Panc1 (cell line): ENCODE measurements at places on chromosomes 3 and 15. TPM values are rescaled to one million over a fixed set of nuclear protein-coding genes. Genes with fewer than 3 reads are reported as not detected.

DUOXA1 gene
- total RNA-seq = not detected

ILDR1 gene
- not detected for total RNA-seq

SI gene
- total RNA-seq = not detected

ZNF662 gene
- not detected for total RNA-seq

CHRFAM7A gene
- total RNA-seq = 11.5 TPM

DYNLT2B gene
- total RNA-seq = 41.4 TPM

BTBD1 gene
- 88.4 TPM for total RNA-seq

DNA sequence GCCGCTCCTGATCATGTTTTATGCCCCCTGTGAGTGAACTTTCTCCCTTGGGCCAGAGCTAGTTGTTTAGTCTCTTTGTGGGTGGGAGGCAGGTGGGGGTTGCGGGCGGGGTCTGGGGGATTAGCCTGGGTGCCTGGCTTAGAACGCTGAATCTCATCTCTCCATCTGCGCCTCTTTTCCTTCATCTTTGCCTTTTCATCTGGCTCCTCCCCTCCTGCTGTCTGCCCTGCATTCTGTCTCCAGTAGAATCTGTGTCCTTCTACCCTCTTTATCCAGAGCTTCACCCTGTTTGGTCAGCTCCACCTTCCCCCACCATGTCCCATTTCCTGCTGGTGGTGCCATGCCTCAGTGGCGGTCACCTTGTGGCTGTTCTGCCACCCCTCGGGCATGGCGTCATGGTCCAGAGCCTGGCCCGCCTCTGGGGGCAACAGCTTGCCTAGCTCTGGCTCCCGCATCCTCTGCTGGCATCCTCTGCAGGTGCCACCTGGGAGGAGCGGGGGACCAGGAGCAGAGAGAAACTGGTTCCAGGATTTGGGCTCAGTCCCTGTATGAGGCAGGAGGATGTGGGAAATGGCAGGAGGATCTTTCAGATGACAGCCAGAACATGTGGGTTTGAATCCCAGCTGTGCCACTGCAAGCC lies 44.3 kb downstream of the PDIA5 start:
- DNase-seq = no peak
- no peak overlapping the region for H3K4me3 ChIP-seq
- H3K27ac ChIP-seq = no peak overlapping the region
- no peaks in the 10 kb centered on the region for H3K4me1 ChIP-seq
- H3K36me3 ChIP-seq = peaks cover 8% of the 10 kb centered on the region
- H3K27me3 ChIP-seq = no peaks in the 10 kb centered on the region

DNA sequence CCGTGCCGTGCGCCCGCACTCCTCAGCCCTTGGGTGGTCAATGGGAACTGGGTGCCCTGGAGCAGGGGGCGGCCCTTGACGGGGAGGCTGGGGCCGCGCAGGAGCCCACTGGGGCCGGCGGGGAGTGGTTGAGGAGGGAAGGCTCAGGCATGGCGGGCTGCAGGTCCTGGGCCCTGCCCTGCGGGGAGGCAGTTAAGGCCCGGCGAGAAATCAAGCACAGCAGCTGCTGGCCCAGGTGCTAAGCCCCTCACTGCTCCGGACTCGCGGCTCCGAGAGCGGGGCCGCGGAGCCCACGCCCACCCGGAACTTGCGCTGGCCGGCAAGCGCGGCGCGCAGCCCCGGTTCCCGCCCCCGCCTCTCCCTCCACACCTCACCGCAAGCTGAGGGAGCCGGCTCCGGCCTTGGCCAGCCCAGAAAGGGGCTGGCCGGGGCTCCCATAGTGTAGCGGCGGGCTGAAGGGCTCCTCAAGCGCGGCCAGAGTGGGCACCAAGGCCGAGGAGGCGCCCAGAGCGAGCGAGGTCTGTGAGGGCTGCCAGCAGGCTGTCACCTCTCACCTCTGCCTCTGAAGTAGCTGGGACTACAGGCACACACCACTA lies 7.8 kb downstream of the GP9 start:
- DNase-seq = no peak
- H3K36me3 ChIP-seq = no peaks in the 10 kb centered on the region
- no peak overlapping the region for H3K27ac ChIP-seq
- no peaks in the 10 kb centered on the region for H3K27me3 ChIP-seq
- no peak overlapping the region for H3K4me3 ChIP-seq
- no peaks in the 10 kb centered on the region for H3K4me1 ChIP-seq

DNA sequence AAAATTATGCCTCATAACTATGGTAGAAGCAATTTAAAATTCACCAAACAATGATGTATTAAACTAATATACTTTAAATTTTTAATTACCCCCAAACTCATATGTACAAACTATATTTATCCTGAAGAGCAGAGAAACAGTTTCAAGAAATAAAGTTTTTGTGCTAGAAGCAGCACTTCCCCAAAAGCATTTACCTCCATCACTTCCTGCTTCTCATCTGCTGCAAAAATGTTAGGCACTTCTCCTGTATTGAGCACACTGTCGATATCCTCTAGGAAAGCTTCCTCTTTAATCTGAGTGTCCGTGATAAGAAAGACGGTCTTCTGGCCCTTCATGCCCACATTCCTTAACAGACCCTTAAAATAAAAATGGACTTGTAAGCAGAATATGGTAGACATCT lies 101.5 kb upstream of the ASB14 start:
- no peak overlapping the region for H3K4me3 ChIP-seq
- H3K27ac ChIP-seq = no peak overlapping the region
- H3K27me3 ChIP-seq = no peaks in the 10 kb centered on the region
- no peak for DNase-seq

DNA sequence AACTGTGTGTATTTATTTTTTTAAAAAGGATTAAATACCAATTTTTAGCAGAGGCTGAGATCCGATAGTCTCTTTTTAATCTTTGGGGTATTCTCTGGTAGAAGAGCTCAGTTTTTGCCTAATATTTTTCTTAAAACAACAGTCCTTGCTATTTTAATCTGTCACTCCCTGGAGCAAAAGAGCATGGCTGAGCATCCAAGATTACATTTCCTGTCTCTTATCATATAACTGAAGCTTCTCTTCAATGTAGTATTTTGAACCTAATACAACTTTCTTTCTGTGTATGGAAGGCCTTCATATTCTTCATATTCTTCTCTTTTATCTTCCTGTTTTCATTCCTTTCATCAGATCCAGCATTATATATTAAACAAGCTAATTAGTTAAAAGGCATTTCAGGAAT lies 293.7 kb downstream of the NSUN3 start:
- H3K36me3 ChIP-seq = no peaks in the 10 kb centered on the region
- no peak overlapping the region for H3K4me3 ChIP-seq
- no peaks in the 10 kb centered on the region for H3K27me3 ChIP-seq
- no peak for DNase-seq
- H3K27ac ChIP-seq = no peak overlapping the region

- no peak overlapping the region for H3K4me3 ChIP-seq
- H3K27me3 ChIP-seq = no peaks in the 10 kb centered on the region
- DNase-seq = peak; percentile 47
- no peaks in the 10 kb centered on the region for H3K36me3 ChIP-seq
These were observed 14.6 kb upstream of the MME start for GRCh38 chr3:155065537-155065936.

- no peaks in the 10 kb centered on the region; the same call in 1 of the 2 replicates for H3K36me3 ChIP-seq
- H3K4me3 ChIP-seq = no peak overlapping the region
- H3K4me1 ChIP-seq = no peaks in the 10 kb centered on the region
- H3K27me3 ChIP-seq = no peaks in the 10 kb centered on the region
These were observed 230.5 kb upstream of the CHRNA7 start for GRCh38 chr15:31799715-31800321.

DNA sequence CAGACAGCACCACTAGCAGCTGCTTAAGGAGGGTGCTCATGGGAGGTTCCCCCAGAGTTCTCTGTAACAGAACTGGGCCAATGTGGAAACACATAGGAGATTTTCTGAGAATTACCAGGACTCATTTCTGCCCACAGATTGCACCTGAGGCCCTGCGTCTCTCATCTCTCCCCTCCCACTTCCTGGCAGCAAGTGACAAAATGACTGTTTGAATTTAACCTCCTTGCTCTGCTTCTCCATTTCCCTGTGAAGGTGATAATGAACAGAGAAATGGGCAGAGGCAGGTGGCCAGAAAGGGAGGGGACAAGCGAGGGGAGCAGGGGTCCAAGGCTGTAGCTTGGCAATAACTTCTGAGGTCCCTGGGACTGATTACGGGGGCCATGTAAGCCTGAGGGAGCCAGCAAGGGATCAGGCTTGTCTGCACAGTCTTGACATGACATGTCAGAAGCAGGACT lies 8.0 kb downstream of the EPHB1 start:
- DNase-seq = no peak
- H3K27me3 ChIP-seq = peaks cover 11% of the 10 kb centered on the region; the same call in 1 of the 2 replicates
- no peaks in the 10 kb centered on the region for H3K4me1 ChIP-seq
- H3K4me3 ChIP-seq = no peak overlapping the region
- H3K27ac ChIP-seq = no peak overlapping the region
